Upper lobe of right lung (tissue), 1 donor: ENCODE measurements at places on chromosomes 16 and 17. TPM values are rescaled to one million over a fixed set of nuclear protein-coding genes. Genes with fewer than 3 reads are reported as not detected.

DNA sequence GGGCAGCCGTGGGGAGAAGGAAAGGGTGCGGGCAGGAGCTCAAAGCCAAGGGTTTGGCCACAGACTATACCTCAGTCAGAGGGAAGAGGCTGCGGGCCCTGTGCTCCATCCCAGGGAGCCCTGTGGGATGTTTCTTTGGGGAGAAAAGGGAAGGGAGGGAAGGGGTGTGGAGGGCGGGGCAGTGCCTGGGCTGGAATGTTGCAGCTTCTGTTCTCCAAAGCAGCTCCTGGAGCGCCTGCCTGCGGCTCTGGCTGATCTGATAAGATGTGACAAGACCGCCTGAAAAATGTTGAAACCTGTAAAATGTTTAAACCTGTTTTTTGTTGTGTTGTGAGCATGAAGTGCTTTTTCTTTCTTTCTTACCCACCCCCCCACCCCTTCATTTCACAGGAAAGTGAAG, 32.8 kb downstream of the WNT3 start:
- no peaks in the 10 kb centered on the region for H3K36me3 ChIP-seq
- H3K4me1 ChIP-seq, result no peaks in the 10 kb centered on the region
- no peaks in the 10 kb centered on the region for H3K27me3 ChIP-seq
- DNase-seq, result no peak
- no peak overlapping the region for H3K27ac ChIP-seq
- no peak overlapping the region for H3K4me3 ChIP-seq

DNA sequence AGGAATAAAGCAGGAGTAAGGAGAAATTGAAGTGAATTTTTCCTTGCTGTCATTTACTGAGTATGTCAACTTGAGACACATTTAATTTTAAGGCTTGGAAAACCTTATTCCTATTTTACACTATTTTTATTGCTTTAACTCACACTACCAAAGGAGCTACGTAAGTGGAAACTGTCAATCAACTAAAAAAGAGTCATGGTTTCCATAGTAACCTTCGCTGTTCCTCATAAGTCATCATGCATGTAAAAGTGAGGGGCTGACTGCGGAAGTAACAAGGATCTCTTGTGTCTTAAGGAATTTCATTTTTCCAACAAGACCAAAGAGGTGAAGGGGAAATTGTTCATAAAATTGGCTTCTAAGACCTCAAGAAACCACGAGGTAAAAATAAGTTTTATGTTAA, 516.2 kb upstream of the CA10 start:
- no peak overlapping the region for H3K4me3 ChIP-seq
- no peaks in the 10 kb centered on the region for H3K4me1 ChIP-seq
- no peak for DNase-seq
- no peak overlapping the region for H3K27ac ChIP-seq
- no peaks in the 10 kb centered on the region for H3K36me3 ChIP-seq

DNA sequence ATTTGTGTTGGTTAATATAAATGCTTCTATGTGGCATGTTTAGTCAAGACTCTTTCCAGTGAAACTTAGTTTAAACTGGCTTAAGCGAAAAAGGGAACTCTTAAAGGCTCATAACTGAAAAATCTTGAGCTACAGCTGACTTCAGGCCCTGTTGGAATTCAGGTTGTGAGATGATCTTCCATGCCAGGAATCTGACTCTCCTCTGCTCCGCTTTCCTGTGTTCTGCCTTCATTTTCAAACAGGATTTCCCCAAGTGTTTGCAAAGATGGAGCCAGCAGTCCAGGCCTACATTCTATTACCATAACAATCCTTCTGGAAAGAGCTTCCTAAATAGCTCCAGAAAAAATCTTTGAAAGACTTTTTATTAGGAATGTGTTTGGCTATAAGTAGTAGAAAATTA, 134.9 kb downstream of the NLK start:
- DNase-seq, result no peak
- no peaks in the 10 kb centered on the region for H3K4me1 ChIP-seq
- peaks cover 22% of the 10 kb centered on the region for H3K36me3 ChIP-seq
- no peak overlapping the region for H3K27ac ChIP-seq
- H3K27me3 ChIP-seq, result no peaks in the 10 kb centered on the region

The CCNF gene
- 3.6 TPM for total RNA-seq

- peak overlapping the region; percentile 76 for H3K4me3 ChIP-seq
- H3K4me1 ChIP-seq, result peaks cover 7% of the 10 kb centered on the region
- peak; percentile 36 for DNase-seq
- H3K27me3 ChIP-seq, result no peaks in the 10 kb centered on the region
- peaks cover 30% of the 10 kb centered on the region for H3K36me3 ChIP-seq
These were observed 1.0 kb downstream of the MED1 start for GRCh38 chr17:39450051-39450450.

DNA sequence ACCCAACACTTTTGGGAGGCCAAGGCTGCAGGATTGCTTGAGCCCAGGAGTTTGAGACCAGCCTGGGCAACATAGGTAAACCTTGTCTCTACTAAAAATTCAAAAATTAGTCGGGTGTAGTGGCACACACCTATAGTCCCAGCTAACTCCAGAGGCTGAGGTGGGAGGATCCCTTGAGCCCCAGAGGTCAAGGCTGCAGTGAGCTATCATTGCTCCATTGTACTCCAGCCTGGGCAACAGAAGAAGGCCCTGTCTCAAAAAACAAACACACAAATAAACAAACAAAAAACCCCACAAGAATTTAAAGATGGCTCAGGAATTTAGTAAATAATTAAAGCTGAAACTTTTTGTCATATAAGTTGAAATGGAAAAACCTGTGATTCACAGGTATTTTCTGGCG, 2.3 kb upstream of the TMEM170A start:
- H3K4me1 ChIP-seq, result peaks cover 11% of the 10 kb centered on the region
- no peak overlapping the region for H3K27ac ChIP-seq
- H3K4me3 ChIP-seq, result no peak overlapping the region
- H3K36me3 ChIP-seq, result no peaks in the 10 kb centered on the region
- DNase-seq, result no peak
- H3K27me3 ChIP-seq, result no peaks in the 10 kb centered on the region

DNA sequence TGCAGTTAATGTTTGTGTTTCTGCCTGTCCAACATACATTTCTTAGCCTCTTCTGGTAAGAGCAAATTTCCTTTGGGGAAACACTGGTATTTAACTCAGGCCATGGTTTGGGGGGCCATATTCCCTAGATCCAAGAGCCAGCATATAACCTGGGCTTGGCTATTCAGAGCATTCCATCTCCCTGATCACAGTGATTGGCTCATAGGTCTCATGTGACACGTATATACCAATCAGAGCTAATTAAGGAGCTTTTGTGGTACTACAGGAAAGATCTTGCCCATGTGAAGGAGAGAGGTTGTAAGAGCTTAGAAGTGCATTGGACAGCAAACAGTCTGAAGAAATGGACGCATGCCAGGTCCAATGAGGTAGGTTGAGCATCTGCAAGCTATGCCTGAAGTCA, 33.4 kb upstream of the GPR139 start:
- no peaks in the 10 kb centered on the region for H3K36me3 ChIP-seq
- H3K27ac ChIP-seq, result no peak overlapping the region
- no peaks in the 10 kb centered on the region for H3K27me3 ChIP-seq
- H3K4me3 ChIP-seq, result no peak overlapping the region

- no peaks in the 10 kb centered on the region for H3K36me3 ChIP-seq
- H3K27ac ChIP-seq, result no peak overlapping the region
- no peaks in the 10 kb centered on the region for H3K27me3 ChIP-seq
- no peak for DNase-seq
These were observed 291.2 kb downstream of the IRX3 start for GRCh38 chr16:53995378-53995777.

The HLF gene
- total RNA-seq, result 31.8 TPM

GRCh38 chr16:566475-567372, at the start of gene NHLRC4:
TSS of gene NHLRC4 (plus strand) at chr16:567005. CDS start at chr16:568048, 1,043 bp downstream.
- H3K4me3 ChIP-seq, result peak within 1 kb of the TSS; percentile 50
- DNase-seq, result no peak
- H3K36me3 ChIP-seq, result no peaks in the 10 kb centered on the region
- peaks cover 37% of the 10 kb centered on the region for H3K4me1 ChIP-seq
- H3K27ac ChIP-seq, result peak within 1 kb of the TSS; percentile 28

The TADA2A gene
- total RNA-seq, result 21.4 TPM

DNA sequence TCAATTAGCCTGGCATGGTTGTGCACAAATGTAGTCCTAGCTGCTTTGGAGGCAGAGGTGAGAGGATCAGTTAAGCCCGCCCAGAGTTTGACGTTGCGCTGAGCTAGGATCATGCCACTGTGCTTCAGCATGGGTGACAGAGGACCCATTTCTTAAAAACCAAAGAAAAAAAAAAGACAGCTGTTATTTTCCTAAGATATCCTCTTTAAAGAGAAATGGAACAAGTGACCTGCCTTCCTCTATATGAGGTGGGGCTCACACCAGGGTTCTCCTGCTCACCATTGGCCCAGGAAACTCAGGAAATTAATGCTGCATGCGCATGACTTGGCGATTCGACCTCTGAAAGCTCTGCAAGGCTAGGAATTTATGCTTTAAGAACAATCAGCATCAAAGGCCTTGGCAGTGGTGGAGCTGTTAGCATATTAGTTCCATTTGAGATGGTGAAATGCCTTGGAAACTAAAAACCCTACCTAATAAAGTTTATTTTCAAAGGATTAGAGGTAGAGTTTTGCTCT, 108.3 kb downstream of the RBFOX1 start:
- DNase-seq, result no peak
- no peak overlapping the region for H3K4me3 ChIP-seq
- no peaks in the 10 kb centered on the region for H3K4me1 ChIP-seq
- no peak overlapping the region for H3K27ac ChIP-seq

DNA sequence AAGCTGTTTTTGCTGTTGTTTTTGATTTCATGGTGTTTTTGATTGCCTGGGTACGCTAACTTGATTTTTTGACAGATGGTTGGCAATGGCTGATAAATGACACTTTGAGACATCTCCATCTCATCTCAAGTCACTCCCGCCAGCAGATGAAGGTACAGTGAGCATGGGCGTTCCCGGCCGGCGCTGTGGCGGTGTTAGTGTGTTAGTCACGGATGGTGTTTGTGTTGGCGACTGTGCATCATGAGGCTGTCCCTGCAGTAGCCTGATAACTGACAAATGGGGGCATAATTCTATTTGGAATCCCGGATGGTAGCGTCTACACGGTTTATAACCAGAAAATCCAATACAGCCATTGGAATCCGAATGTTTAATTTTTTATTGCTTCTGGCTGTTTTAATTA, 81.6 kb upstream of the ZNF750 start:
- H3K4me3 ChIP-seq, result no peak overlapping the region
- H3K27me3 ChIP-seq, result no peaks in the 10 kb centered on the region
- no peak for DNase-seq
- H3K27ac ChIP-seq, result no peak overlapping the region
- peaks cover 31% of the 10 kb centered on the region for H3K36me3 ChIP-seq

- H3K4me3 ChIP-seq, result no peak overlapping the region
- H3K27ac ChIP-seq, result no peak overlapping the region
- no peaks in the 10 kb centered on the region for H3K36me3 ChIP-seq
- H3K4me1 ChIP-seq, result peaks cover 7% of the 10 kb centered on the region
These were observed 28.7 kb downstream of the ARL4D start for GRCh38 chr17:43427362-43428043.

- no peak overlapping the region for H3K4me3 ChIP-seq
- no peak overlapping the region for H3K27ac ChIP-seq
- H3K4me1 ChIP-seq, result no peaks in the 10 kb centered on the region
These were observed 6.2 kb upstream of the RPTOR start for GRCh38 chr17:80538484-80538883.

- DNase-seq, result no peak
- H3K4me1 ChIP-seq, result peaks cover 7% of the 10 kb centered on the region
- no peak overlapping the region for H3K27ac ChIP-seq
- H3K4me3 ChIP-seq, result no peak overlapping the region
- peaks cover 87% of the 10 kb centered on the region for H3K36me3 ChIP-seq
These were observed 7.9 kb downstream of the G6PC3 start for GRCh38 chr17:44078412-44078811.

DNA sequence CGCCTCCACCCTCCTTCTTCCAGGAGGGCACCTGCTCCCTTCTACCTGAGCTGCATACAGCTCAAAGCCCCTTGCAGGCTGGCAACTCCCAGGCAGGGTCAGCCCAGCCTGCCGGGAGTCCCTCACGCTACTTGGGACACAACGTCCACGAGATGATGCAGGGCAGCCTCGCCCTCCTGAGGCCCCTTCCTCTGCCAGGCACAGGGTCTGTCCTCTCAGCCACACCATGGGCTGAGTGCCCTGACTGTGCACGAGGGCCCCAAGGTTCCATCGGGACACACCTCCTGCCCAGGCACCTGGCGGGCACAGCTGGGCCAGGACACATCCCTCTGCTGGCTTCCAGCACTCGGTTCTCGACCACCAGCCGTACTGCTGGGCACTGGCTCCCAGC, 30.9 kb upstream of the ZC3H18 start:
- peaks cover 14% of the 10 kb centered on the region for H3K27me3 ChIP-seq
- no peaks in the 10 kb centered on the region for H3K36me3 ChIP-seq
- H3K27ac ChIP-seq, result no peak overlapping the region
- peaks cover 9% of the 10 kb centered on the region for H3K4me1 ChIP-seq

The KRT31 gene
- total RNA-seq, result not detected

GRCh38 chr16:20051147-20051546, 22.5 kb downstream of the GPR139 start:
- no peak overlapping the region for H3K27ac ChIP-seq
- no peak for DNase-seq
- H3K36me3 ChIP-seq, result no peaks in the 10 kb centered on the region

GRCh38 chr16:53827741-53828140, 123.8 kb downstream of the FTO start:
- H3K4me3 ChIP-seq, result no peak overlapping the region
- DNase-seq, result no peak
- H3K27me3 ChIP-seq, result no peaks in the 10 kb centered on the region
- H3K27ac ChIP-seq, result no peak overlapping the region
- H3K4me1 ChIP-seq, result no peaks in the 10 kb centered on the region

DNA sequence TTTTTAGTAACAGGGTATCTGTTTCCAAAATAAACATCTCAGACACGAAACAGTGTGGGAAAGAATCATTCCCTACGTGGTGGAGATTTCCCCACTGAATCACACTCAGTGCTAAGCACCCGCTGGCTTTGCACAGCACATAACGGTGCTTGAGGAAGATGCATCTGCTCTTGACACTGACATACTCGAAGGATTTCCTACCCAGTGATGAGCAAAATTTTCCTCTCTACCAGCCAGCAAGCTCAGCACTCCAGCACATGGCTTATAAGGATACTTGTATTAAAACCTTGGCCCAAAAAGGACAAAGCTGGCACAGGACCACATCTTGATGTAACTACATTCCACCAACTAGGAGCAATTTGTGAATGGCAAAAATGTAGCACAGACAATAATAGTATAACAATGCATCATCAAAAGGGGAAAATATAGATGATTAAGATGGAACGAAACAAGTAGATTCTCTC, 59.0 kb downstream of the ANKFY1 start:
- H3K4me3 ChIP-seq, result no peak overlapping the region
- DNase-seq, result no peak
- H3K36me3 ChIP-seq, result peaks cover 44% of the 10 kb centered on the region
- no peaks in the 10 kb centered on the region for H3K4me1 ChIP-seq

GRCh38 chr16:80175011-80175410, 365.8 kb upstream of the DYNLRB2 start:
- no peaks in the 10 kb centered on the region for H3K27me3 ChIP-seq
- DNase-seq, result no peak
- H3K36me3 ChIP-seq, result no peaks in the 10 kb centered on the region
- H3K4me3 ChIP-seq, result no peak overlapping the region
- H3K27ac ChIP-seq, result no peak overlapping the region
